ENCODE measurements at places on chromosomes 4 and X. TPM values are rescaled to one million over a fixed set of nuclear protein-coding genes. Genes with fewer than 3 reads are reported as not detected.

Gene DACH2
- 0.06 TPM for polyA plus RNA-seq

DNA sequence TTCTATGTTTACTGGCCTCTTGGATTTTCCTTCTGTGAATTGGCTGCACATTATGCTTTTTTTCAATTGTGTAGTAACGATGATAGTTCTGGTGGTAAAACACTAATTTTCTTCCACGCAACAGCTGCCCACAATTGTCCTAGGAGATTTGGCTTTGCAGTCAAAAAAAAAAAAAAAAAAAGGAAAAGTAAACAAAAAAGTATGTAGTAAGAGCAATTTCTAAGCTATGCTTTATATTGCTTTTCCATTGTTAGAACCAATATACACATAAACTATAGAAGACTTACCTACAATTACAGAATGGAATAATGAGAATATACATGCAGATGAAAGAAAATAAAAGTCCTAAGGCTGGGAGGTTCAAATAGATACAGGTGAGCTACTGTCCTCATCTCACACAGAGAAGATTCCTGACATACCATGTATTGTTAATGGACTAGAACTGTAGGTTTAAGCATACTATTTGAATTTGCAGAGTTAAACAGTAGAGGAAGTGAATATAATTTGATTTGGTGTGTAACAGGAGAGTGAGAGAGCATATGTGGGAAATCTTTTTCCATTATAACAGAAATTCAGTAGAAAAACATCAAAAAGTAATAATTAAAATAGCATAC, 976.2 kb downstream of the RAB28 start:
- DNase-seq = no peak

- no peak for DNase-seq
Measured at GRCh38 chr4:59180969-59181368, 2019.2 kb upstream of the ADGRL3 start.

DNA sequence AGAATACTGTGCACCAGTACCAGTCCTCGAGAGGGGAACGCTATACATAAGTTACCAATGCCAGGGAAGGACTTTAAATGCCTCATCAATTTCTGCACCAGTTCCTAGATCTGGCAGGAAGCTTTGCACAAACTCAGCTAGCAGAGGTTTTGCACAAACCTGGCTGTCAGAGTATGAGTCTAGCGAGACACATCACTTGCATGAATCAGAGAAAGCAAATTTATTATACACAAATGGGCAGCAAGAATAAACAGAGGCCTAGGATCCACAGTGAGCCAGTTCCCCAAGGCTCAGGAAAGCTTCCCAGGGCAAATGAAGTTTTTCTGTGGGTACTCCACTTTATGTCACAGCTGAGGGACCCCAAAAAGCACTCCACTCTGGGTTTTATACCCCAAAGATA, 523.5 kb downstream of the CFAP47 start:
- DNase-seq = no peak

- no peak for DNase-seq
Measured at GRCh38 chr4:152000518-152000917, 239.7 kb upstream of the GATB start.
